ENCODE measurements at places on chromosomes 3 and 15. TPM values are rescaled to one million over a fixed set of nuclear protein-coding genes. Genes with fewer than 3 reads are reported as not detected.

DNA sequence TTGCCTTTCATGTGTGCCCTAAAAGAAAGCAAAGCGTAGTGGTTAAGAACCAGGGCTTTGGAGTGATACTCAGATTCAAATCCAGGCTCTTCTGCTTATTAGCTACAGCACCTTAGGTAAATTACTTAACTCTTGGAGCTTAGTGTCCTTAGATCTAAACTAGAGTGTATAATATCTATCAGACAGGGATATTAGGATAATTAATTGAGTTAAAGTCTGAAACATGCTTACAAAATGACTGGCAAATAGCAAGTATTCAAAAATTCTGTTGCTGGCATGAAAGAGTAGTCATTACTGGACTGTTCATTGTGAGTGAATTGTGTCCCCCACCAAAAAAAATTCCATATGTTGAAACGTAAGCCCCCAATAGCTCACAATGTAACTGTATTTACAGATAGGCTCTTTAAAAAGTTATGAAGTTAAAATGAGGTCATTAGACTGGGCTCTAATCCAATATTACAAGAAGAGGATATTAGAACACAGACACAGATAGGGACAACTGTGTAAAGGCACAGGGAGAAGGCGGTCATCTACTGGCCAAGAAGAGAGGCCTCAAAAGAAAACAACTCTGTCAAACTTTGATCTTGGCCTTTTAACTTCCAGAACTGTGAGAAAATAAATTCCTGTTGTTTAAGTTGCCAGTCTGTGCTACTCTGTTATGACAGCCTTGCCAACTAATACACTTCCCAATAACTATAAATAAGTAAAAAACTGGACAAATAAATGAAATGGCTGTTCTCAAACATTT, 60.4 kb upstream of the LRRC3B start:
- DNase-seq, result no peak

The CACNA2D3 gene
- 2.4 TPM for total RNA-seq

GRCh38 chr3:54538346-54538745, 389.5 kb downstream of the LRTM1 start:
- DNase-seq, result no peak

DNA sequence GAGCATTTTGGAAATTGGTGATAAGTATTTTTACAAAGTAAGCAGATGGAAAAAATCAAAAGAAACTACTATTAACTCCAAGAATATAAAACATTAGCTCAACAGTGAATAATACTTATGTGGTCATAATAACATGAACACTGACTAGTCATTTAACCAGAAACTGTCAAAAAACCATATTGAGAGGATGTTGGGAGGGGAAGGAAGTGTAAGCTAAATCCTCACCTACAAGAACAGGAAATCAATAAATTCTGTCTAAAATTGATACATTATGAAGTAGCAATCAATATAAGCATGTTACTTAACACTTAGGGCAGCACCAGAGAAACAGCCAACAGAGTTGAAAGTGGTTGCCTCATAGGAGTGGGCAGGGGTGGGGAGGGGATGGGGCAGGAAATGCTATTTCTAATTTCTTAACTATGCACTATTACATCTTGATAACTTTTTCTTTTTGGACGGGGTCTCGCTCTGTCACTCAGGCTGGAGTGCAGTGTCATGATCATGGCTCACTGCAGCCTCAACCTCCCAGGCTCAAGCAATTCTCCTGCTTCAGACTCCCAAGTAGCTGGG, 41.7 kb downstream of the CCR3 start:
- DNase-seq, result no peak

The LSAMP gene
- total RNA-seq, result 7.8 TPM

GRCh38 chr3:4504340-4505261, 11.5 kb downstream of the ITPR1 start:
- no peak for DNase-seq

The ZDHHC3 gene
- total RNA-seq, result 62.2 TPM

The CLDN16 gene
- total RNA-seq, result not detected

DNA sequence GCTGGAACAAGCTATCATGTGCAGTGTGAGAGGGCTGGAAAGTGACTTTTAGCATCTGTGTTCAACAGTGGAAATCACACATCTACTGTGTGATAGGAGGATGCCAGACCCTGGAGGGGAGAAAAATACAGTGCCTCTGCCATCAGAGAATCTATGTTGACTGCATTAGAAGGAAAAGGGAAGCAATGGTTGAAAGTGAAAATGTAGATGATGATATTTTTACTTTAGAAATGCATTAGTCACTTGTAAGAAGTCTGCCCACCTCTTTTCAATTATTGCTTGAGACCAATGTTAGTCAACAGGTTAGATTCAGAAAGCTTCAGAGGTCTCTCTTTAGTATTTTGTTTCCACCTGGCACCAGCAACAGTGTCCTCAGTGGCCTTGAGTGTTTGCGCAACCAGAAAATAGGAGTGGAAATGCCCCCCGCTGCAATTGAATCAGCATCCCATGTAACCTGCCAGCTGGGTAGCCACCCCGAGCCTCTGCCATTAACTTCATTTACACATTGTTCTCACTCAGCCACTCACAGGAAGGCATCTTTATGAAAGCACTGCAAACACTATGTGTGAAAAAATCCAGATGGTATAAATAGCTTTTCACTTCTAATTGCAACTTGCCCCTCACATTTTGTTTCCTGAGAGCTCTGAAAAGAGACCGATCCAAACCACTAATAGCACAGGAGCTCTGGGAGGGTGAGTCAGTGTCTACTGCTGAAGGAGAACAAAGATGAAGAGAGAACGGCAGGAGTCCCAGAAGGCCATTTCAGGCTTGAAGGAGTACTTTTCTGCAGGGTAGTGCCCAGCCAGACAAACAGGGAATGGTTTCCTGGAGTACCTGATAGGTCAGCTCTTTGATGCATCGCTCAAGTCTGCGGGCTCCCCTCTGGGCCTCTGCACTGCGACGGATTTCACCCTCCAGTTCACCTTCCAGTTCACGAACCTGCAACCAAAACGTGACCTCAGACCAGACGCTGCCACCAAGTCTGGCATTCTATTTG, 92.1 kb downstream of the HHLA2 start:
- DNase-seq, result no peak

GRCh38 chr15:92158426-92158825, 235.3 kb upstream of the ST8SIA2 start:
- DNase-seq, result no peak

Data from aorta (tissue), 5 donors.